Activated B cell treated with CpG ODN at 0.5 μM for 24 hours (primary cell): ENCODE measurements at places on chromosomes 12 and 14. TPM values are rescaled to one million over a fixed set of nuclear protein-coding genes. Genes with fewer than 3 reads are reported as not detected.

The APOLD1 gene
- total RNA-seq: 0.75 and 0.81 TPM in 2 replicates

The ZC2HC1C gene
- total RNA-seq: 0.91 TPM in 1 of 2 replicates, not detected in the other

DNA sequence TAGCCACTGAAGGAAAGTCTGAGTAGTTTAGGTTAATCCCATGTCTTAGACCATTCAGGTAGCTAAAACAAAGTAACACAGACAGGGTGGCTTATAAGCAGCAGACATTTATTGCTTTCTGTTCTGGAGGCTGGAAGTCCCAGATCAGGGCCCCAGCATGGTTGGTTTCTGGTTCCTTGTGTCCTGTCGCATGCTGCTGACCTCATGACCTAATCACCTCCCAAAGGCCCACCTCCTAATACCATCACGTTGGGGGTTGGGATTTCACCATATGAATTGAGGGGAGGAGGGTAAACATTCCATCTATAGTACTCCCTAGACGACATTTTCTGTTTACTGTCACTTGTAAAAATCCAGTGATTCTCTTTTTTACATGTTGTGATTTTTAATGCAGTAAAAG lies 148.6 kb downstream of the FBXL14 start:
- DNase-seq: no peak

- no peak for DNase-seq
These were observed 56.7 kb downstream of the MSRB3 start for GRCh38 chr12:65335021-65335714.

DNA sequence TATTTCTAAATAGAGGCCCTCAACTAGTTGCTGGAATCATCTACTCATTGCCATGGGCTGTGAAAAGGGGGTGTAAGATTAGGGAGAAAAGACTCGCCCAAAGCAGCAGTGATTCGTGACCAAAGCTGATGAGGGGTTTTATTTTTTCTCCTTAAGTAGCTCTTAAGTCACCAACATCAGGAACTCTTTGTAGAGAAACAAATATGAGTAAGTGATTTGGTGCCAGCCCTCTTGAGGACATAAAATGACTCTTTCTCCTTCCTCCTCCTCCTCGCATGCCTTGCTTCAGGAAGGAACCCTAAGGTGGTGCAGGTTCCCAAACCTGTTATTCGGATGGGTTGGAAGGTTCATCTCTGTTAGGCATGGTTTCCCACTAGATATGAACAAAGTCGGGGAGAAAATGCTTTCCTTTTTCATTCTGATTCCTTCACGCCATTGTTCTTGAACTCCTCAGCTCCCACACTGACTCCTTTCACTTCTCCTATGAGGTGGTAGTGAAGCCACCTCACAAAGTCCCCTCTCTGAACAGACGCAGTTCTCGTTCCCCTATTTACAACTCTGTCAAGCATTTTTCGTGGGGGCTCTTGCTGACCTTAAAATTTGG lies 113.4 kb downstream of the ETV6 start:
- no peak for DNase-seq
